Heart left ventricle (tissue), 16 donors: ENCODE measurements at places on chromosomes 7 and 10.
A peak's percentile ranks its signal among the peaks of the same experiment; 100 is the strongest.

DNA sequence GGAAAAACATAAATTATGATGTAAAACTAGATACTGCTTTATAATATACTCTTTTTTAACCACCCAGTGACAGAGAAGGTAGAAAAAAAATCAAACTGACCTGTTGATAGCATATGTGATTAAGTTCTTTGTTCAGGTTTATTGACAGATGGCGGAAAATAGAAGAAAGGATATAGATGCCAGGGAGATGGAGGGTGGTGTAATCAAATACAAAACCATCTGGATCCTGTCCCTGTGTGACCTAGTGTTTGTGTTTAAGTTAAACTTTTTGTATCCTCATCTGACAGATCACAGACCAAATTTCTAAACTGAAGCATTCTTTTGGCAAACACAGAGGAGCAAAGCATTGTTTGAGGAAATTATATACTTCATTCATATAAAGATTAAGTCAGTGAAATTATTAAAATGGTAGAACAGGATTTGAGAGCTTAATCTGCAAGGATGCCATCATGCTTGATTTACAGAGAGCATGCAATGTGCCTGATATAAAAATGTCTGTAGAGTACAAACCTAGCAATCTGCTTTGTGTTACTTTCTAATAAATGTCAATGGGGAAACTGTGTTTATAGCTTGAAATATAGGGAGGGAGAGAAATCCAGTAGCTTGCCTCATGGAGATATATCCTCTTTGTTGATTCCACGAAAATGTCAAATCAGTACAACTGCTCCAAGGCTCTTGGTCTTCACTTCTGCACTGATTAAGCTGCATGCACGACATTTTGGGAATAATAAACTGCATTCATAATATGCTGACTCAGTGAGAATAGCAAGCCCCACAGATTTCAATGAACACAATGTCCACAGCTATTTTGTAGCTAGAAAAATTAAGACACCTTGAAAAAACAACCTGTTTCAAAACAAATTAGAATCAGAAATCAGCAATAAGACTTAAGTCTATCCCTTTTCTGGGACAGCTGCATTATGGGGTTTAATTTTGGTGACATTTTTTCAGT lies 39.0 kb downstream of the SEM1 start:
- no peak for DNase-seq
- H3K36me3 ChIP-seq: peaks cover 49% of the 10 kb centered on the region
- no peak overlapping the region for H3K27ac ChIP-seq
- no peaks in the 10 kb centered on the region for H3K27me3 ChIP-seq
- no peak overlapping the region for H3K4me3 ChIP-seq
- no peaks in the 10 kb centered on the region for H3K4me1 ChIP-seq

GRCh38 chr10:74794531-74794930 lies 31.9 kb upstream of the KAT6B start:
- peaks cover under 1% of the 10 kb centered on the region for H3K4me1 ChIP-seq
- no peak for DNase-seq
- H3K27ac ChIP-seq: no peak overlapping the region
- H3K4me3 ChIP-seq: no peak overlapping the region
- H3K36me3 ChIP-seq: no peaks in the 10 kb centered on the region

- no peak for DNase-seq
- H3K4me3 ChIP-seq: no peak overlapping the region
- H3K27ac ChIP-seq: no peak overlapping the region
- no peaks in the 10 kb centered on the region for H3K36me3 ChIP-seq
- H3K27me3 ChIP-seq: no peaks in the 10 kb centered on the region
Observed at GRCh38 chr7:24873944-24874343, 106.0 kb downstream of the OSBPL3 start.

- H3K27me3 ChIP-seq: no peaks in the 10 kb centered on the region
- no peaks in the 10 kb centered on the region for H3K36me3 ChIP-seq
- peak; percentile 2 for DNase-seq
Observed at GRCh38 chr7:3204526-3204925, 96.5 kb upstream of the SDK1 start.

- no peak for DNase-seq
- no peak overlapping the region for H3K4me3 ChIP-seq
- H3K27me3 ChIP-seq: no peaks in the 10 kb centered on the region
- no peaks in the 10 kb centered on the region for H3K36me3 ChIP-seq
- H3K27ac ChIP-seq: no peak overlapping the region
Observed at GRCh38 chr7:102291056-102291915, 4.6 kb downstream of the SH2B2 start.

DNA sequence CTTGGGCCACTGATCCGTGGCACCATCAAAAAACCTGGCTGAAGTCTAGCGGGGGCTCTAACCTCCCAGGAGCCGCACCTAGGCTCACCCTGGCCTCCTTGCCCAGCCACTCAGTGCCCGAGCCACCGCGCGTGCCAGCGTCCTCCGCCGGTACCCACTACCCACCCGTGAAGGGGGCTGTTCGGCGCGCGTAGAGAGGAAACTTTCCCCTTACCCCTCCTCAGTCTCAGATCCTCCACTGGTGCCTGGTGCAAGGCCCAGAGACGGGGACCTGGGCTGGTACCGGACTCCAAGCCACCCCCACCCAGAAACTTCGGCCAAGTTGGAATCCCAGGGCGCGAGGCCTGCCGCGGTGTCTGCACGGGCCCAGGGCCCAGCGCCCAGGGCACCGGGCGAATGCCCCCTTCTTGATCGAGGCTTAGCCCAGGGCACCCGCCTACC lies 3.5 kb upstream of the EBF3 start:
- peaks cover 43% of the 10 kb centered on the region for H3K27me3 ChIP-seq
- no peak for DNase-seq
- peaks cover 48% of the 10 kb centered on the region for H3K4me1 ChIP-seq
- no peak overlapping the region for H3K27ac ChIP-seq
- H3K36me3 ChIP-seq: no peaks in the 10 kb centered on the region
- no peak overlapping the region for H3K4me3 ChIP-seq

DNA sequence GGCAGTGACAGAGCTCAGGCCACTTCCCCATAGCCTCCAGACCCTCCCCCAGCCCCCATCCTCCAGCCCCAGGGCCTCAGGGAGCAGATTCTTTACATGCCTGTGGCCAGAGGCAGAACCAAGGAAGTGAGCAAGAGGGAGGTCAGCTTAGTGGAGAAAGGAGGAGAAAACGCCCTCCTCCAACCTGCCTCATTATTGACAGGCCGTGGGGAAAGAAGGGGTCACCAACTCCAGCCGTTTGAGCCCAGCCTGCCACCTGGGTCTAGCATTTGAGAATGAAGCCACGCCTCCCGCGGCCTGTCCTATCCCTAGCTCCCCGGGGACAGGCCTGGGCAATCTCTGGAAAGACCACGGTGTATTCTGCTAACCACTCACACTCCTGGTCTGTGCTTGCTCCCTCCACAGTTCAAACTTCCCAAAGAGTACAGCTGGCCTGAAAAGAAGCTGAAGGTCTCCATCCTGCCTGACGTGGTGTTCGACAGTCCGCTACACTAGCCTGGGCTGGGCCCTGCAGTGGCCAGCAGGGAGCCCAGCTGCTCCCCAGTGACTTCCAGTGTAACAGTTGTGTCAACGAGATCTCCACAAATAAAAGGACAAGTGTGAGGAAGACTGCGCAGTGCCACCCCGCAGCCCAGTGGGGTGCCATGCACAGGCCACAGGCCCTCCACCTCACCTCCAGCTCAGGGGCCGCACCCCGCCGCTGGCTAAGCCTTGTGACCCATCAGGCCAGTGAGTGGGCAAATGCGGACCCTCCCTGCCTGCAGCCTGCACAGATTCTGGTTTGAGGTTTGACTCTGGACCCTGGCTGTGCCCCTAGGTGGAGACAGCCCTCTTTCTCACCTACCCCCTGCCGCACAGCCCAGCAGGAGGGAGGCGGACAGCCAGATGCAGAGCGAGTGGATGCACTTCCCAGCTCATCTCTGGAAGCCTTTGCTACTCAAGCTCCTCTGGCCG lies 14.3 kb upstream of the TRIM8 start:
- no peaks in the 10 kb centered on the region for H3K27me3 ChIP-seq
- no peaks in the 10 kb centered on the region for H3K36me3 ChIP-seq
- H3K4me1 ChIP-seq: peaks cover 97% of the 10 kb centered on the region
- H3K27ac ChIP-seq: peak overlapping the region; percentile 90
- DNase-seq: no peak
- no peak overlapping the region for H3K4me3 ChIP-seq

- no peak overlapping the region for H3K4me3 ChIP-seq
- no peaks in the 10 kb centered on the region for H3K36me3 ChIP-seq
- H3K4me1 ChIP-seq: no peaks in the 10 kb centered on the region
- no peak overlapping the region for H3K27ac ChIP-seq
Observed at GRCh38 chr10:43128958-43129706, 9.1 kb upstream of the CSGALNACT2 start.
